NCI-H1417 treated with DMSO at 0.1 percent for 48 hours (cell line): ENCODE measurements at places on chromosomes 6 and 20.

- no peak for DNase-seq
Measured at GRCh38 chr20:10949930-10950783, 276.4 kb upstream of the JAG1 start.

- no peak for DNase-seq
Measured at GRCh38 chr6:31958412-31958740, 395 bp downstream of the NELFE start.

- no peak for DNase-seq
Measured at GRCh38 chr6:116101790-116102189, 1.1 kb downstream of the NT5DC1 start.

GRCh38 chr6:101614774-101615173 lies 221.3 kb downstream of the GRIK2 start:
- no peak for DNase-seq

GRCh38 chr6:125948455-125948854 lies 8.1 kb upstream of the HINT3 start:
- DNase-seq, result no peak

DNA sequence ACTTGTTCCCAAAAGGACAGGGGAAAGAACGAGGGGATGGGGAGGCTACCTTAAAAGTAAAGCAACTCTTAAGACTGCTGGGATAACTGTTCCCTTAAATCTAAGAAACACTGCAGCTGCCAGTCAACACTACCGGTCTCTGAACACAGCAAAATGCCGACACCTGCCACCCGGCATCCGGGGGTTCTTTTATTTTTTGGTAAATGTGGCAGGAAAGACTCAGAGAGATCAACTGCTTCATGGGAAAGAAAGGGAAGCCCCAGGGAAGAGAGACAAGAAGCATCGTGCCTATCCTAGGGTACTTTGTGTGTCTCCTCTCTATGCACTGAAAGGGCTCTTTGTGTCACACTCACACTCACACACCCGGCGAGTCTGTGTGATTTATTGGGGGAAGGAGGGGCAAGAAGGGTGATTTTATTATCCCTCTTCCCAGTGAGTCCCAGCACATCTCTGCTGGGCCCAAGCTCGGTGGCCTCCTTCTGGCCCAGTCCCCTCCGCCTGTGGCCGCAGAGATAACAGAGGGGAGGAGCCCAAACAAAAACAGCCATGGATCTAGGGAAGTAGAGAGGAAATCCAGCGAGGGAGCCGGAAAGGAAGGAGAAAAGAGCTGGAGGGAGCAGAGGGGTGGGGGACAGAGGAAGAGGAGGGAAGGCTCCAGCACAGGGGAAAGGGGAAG lies 1.4 kb downstream of the FYN start:
- no peak for DNase-seq

DNA sequence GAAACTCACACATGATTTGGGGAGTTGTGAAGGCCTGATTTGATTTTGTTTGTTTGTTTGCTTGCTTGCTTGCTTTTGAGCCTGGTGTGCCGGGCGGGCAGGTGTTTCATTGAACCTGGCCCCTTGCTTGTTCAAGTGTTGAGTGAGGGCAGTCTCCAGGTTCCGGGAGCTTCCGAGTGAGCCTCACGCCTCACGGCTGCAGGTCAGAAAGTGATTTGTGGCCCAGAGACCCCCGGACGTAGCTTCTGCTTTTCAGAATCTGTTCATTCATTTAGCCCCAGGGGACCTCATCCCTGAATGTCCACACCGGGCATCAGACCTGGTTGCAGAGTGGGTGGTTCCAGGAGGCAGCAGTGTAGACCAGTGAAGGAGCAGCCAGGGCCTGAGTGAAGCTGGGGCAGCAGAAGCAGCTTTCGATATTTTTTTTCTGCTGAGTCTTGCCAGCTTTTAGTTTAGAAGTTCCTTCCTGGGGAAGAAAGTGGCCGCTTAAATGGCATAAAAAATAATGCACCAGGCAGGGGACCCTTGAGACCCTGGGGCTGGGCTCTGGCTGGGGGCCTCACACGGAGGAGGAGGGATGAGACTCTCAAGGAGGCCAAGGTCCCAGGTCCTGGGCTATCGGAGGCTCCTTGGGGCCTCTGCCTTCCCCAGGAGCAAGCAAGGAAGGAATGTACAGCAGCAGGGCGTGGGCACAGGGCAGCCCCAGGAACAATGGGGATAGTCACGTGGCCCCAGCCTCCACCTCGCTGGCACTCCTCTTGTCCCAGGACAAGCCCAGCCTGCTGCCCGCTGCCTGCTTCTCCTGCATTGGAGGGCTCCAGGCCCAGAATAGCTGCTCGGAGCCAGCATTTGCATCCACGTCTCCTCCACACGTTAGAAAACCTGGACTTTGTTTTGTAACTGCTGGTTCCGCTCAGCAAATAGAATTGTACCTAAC lies 89.2 kb upstream of the BHLHE23 start:
- DNase-seq, result no peak

GRCh38 chr6:124901084-124901483 lies 61.2 kb upstream of the RNF217 start:
- DNase-seq, result no peak
